CD4-positive, alpha-beta T cell treated with Interleukin-6 for 4 hours (primary cell): ENCODE measurements at places on chromosomes 11 and 22.

- peak; percentile 43 for DNase-seq
These were observed 825 bp downstream of the FBXO3 start for GRCh38 chr11:33773404-33773986.

DNA sequence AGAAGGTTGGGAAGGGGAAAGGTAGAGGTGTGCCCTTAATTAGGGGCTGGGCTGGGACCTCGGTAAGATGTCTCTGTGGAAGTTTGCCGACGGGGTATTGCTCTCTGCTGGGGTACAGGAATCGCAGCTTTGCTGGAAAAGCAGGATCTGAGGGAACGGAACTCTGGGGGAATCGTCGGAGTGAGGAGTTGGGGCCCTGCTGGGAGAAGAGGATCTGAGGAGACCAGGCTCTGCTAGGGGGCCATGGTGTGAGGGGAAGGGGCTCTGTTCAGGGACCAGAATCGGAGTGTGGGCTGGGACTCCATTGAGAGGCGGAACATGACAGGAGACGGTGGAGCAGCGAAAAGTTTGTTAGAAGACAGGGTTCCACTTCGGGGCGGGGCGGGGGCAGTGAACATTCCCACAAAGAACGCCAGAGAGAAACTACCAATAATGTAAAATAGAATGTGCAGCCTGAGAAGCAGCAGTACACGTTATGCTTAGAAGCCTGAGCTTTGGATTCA is 456 bp downstream of the AAMDC start:
- peak; percentile 27 for DNase-seq

DNA sequence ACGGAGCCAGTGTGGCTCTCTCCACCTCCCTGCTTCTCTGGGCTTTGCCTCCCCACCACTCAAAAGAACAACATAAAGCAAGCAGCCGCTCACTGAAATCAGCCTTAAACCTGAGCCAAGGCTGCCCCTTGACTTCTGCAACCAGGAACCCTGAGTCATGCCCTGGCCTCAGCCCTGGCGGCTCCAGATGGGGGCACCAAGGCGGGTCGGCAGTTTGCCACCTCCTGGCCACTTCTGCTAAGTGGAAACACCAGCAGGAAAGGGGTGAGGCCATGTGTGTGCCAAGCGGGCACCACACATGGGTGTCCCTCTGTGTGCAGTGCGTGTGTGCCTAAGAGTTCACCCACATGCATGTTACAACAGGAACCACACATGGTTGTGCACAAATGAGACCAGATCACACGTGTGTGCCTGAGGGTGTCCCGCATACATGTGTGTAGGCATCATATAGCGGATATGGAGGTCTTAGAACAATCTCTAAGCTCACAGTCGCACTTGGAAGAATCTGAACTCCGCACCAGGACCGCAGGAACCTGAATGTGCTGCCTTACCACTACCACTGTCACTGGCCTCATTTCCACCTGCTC is 221.2 kb downstream of the MN1 start:
- DNase-seq = no peak

DNA sequence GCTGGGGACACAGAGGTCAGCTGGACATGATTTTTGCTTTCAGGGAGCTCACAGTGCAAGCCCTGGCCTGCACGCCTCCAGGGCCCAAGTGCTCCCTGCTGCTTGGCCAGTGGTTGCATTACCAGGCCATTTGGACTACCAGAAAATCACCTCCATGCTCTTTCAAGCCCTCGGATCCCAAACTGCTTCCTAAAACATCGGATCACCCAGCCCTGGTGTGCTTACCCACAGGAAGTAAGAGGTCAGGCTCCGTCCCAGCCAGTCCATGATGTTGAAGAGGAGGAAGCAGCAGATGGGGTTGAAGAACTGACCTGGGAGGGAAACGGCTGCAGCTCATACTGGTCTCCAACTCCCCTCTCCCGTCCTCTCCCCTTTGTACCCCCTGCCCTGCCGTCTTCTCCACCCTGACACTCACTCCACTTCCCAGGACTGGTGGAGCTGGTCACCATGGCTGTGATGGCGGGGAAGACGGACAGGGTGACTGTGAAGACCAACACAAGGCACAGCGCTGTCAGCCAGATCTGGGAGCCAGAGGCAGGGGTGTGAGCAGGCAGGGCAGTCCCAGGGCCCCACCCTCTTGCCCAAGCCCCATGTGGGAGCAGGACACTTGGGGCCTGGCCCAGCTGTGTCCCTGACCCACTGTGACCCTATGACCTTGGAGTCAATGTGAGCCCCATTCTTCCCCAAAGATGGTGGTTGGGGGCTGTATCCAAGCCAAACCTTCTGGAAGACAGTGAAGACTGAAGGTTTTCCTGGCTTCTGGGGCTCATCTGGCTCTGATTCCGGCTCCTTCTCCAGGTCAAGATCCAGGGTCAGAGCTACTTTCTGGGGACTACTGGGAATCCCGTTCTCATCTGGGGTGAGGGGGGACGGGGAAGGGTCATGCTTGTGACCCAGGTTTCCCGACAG is 5.6 kb downstream of the SLC29A2 start:
- DNase-seq = no peak

- no peak for DNase-seq
These were observed 1.4 kb downstream of the AIFM3 start for GRCh38 chr22:20968281-20968977.

DNA sequence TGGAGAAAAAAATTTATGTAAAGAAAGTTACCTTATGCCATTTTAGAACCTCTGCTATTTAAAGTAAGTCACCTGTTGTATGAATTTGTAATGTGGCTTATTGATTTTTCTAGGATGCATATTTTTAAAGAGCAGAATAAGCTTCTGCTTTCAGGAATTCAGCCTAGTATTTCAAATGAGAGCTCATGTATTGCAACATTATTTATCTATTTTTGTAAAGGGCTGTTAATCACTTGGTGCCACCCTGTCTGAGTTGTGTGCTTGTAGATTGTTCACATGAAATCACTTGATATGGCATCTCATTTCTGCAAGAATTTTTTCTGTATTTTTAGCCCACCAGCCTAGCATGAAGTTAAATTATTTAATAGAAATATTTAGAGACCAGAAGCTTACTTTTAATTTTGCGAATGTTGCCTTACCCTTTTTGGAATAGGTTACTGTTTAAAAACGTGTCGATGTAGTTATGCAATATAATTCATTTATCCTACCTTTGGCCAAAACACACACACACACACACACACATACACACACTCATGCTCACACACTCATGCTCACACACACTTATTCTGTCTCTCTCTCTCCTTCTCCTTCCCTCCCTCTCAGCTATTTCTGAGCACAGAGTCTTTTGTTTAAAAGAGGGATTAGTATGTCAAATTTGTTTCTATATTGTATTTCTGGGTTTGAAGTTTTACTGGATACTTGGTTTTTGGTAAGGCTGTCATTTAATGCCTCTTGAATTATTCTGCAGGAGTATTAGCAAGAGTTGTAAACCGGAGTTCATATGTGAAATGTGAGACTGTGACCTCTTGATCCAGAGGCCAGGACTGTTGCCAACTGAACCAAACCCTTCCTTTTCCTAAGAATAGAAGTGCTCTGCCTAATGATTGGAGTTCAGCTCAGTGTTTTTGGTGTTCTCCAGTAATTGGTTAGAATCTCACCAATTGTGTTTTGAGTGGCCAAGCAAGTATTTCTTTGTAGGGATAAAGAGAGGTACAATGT is 34.4 kb downstream of the YAP1 start:
- no peak for DNase-seq

DNA sequence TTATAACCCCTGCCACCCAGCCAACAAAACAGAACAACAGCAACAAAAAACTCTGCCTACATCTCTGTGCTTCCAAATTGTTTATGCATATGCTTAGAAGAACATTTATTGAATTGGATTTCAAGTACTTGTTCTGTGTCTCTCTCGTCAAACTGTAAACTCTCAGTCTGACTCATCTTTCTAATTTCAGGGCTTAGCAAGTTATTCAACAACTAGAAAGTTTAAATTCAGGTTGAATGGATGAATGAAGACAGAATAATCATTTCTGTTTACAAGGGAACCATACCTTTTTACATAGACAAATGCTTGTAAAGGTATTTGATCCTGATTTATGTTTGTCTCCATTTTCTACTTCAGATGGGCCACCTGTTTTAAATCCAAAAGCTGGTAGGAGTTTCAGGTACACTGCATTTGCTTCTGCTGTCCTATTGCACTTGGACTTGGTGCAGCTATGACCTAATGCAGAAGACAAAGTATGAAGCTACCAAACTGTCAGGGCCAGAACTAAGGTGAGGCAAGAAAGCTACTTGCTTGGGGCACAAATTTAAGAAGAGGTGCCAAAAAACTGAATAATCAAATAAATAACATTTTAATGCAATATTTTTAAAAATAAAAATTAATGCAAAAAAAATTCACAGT is 1.6 kb upstream of the FBXO3 start:
- DNase-seq = no peak

GRCh38 chr22:35547987-35548721 is 7.5 kb downstream of the RASD2 start:
- no peak for DNase-seq

DNA sequence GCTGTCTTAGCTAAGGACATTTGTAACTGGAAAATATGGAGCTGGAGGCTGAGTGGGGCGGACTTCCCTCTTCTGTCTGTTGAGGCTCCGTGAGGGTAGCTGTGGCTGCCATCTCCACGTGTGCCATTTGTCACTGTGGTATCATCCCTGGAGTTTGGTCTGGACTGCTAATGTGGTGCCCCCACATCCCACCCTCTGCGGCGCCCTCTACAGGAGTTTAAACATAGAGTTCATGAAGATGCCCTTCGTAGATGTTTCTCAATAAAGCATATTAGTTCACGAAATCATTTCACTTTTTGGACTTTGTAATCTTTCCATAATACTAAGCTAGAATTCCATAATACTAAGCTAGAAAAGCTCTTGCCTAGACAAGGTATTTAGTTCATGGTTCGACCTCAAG is 52.4 kb downstream of the TECTA start:
- no peak for DNase-seq

GRCh38 chr22:33119044-33119443 is 60.9 kb upstream of the SYN3 start:
- DNase-seq = no peak

GRCh38 chr11:114260077-114260476 is 36.1 kb upstream of the NNMT start:
- DNase-seq = no peak

DNA sequence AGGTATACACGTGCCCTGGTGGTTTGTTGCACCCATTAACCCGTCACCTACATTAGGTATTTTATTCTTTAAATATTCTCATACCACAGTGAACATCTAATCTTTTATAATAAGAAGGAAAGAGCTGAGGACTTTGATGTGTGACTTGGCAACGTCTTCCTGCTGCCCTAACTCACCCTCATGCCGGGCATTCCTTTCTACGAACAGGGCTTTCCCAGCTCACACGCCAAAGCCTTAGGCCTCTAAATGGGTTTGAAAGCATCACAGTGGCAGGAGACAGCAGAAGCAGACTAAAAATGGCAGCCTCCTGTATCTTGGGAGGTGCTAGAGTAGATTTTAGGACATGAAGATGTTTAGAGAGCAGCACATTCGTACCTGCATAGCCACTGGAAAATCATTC is 52.6 kb downstream of the CLTCL1 start:
- DNase-seq = no peak

GRCh38 chr11:132177106-132177505 is 806.7 kb downstream of the NTM start:
- no peak for DNase-seq

- no peak for DNase-seq
These were observed 227.4 kb upstream of the FAT3 start for GRCh38 chr11:91997226-91997625.

GRCh38 chr11:3030289-3031070 is 26.7 kb downstream of the CARS1 start:
- no peak for DNase-seq

DNA sequence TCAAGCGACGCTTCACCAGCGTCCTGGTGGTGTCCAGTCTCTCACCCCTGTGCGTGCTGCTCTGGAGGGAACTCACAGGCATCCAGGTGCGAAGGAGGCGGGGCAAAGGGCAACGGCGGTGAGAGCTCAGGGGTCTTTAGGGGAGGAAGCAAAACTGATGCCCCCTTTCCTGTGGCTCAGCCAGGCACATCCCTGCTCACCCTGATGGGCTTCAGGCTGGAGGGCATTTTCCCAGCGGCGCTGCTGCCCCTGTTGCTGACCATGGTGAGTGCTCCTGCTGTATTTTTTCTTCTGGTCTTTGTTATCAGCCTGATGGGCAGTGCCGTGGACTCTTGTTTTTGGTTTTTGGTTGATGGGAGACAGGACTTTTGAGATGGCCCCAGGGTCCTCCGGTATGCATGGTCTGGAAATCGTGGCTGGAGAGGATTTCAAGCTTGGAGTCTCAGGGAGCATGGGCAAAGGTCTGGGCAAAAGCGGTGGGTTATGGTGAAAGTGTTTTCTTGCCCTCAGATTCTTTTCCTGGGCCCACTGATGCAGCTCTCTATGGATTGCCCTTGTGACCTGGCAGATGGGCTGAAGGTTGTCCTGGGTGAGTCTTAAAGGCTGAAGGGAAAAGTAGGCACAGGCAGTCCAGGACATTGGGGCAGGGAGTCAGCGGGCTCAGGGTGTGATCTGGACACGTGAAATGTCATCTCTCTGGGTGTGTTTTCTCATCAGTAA is 695 bp downstream of the RCE1 start:
- no peak for DNase-seq

GRCh38 chr11:74212533-74212932 is 41.4 kb downstream of the PPME1 start:
- no peak for DNase-seq

DNA sequence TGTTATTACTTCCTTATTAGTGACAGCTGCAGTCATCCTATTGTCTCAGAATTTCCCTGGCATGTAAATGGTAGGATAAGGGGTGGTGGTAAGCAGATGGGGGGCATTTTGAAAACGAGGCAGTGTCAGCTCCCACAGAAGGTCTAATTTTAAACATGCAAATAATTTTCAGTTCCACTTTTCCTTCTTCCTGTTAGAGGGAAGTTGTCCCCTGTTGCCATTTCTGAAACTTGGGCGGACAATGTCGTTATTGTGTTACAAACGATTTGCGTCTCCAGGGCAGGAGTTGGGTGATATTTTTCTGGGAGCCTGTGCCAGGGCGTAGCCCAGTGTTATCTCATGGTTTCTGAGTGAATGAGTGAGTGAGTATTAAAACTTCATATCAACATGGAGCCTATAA is 7.4 kb downstream of the PTPRJ start:
- DNase-seq = no peak
